ENCODE measurements at places on chromosomes 16 and 17.

GRCh38 chr16:86826941-86827340, 248.6 kb downstream of the FOXL1 start:
- no peak for DNase-seq

- DNase-seq, result no peak
Observed at GRCh38 chr16:77043076-77043475, 147.9 kb upstream of the MON1B start.

- DNase-seq, result no peak
Observed at GRCh38 chr17:44970136-44970741, 2.1 kb upstream of the C1QL1 start.

- no peak for DNase-seq
Observed at GRCh38 chr16:20675488-20676267, 21.8 kb downstream of the ACSM1 start.

- DNase-seq, result no peak
Observed at GRCh38 chr16:79181419-79181818, 419.1 kb downstream of the MAF start.
